ENCODE measurements at places on chromosomes 2 and 18. TPM values are rescaled to one million over a fixed set of nuclear protein-coding genes. Genes with fewer than 3 reads are reported as not detected.

DNA sequence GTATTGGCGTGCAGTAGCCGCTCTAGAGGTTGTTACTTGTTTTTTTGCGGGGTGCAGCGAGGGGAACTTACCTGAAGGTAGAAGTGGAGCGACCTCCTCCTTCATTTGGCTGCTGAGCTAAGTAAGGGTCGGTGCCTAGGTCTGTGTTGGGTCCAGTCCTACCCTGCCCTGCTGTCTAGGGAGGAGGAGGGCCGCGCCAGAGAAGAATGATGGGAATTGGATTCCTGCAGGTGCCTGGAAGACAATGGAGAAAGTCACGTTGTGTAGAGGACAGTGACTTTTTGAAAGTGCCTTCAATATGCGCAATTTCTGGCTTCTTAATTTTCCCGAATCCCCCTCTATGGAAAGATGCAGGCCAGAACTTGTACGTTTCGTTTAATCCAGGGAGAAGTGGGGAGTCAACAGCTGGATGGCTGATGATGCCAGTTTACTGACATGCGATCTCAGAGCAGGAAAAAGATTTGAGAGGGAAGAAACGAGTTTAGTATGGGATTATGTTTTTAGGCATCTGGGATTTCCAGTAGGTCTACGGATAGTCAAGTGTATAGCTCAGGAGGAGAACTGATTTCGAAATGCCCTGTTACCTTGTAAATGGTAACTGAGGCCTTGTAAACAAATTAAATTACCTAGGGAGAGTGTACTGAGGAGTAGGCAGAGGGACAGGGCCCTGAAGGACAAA, 653 bp downstream of the MRPS9 start:
- no peak for DNase-seq

DNA sequence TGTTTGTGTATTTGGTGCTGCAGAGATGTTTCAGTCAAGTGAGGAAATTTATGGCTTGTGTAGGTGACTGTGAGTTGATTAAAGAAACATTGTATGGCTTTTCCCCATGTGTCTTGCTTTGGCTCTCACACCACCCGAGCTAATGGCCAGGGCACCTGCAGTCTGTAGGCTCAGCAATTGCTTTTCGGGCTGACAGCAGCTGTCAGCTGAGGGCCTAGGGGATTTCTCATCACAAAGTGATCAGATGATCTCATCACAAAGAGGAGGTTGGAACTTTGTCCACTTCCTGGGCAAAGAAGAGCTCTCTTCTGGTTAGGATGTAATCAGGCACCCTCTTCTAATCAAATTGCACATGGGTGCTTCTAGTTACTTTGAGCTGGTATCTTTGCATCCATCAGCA, 632.2 kb downstream of the SLC4A3 start:
- DNase-seq = no peak

GRCh38 chr18:55407191-55407590, 180.8 kb downstream of the TCF4 start:
- DNase-seq = no peak

DNA sequence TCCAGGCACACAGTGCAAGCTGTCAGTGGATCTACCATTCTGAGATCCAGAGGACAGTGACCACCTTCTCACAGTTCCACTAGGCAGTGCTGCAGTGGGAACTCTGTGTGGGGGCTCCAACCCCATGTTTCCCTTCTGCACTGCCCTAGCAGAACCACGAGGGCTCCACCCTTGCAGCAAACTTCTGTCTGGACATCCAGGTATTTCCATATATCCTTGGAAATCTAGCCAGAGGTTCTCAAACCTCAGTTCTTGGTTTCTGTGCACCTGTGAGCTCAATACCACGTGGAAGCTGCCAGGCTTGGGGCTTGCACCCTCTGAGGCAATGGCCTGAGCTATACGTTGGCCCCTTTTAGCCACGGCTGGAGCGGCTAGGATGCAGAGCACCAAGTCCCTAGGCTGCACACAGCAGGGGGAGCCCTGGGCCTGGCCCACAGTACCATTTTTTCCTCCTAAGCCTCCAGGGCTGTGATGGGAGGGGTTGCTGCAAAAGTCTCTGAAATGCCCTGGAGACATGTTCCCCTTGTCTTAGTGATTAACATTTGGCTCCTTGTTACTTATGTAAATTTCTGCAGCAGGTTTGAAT, 77.5 kb downstream of the MAP4K3 start:
- DNase-seq = no peak

- no peak for DNase-seq
Measured at GRCh38 chr2:39996653-39997080, 217.6 kb upstream of the THUMPD2 start.

DNA sequence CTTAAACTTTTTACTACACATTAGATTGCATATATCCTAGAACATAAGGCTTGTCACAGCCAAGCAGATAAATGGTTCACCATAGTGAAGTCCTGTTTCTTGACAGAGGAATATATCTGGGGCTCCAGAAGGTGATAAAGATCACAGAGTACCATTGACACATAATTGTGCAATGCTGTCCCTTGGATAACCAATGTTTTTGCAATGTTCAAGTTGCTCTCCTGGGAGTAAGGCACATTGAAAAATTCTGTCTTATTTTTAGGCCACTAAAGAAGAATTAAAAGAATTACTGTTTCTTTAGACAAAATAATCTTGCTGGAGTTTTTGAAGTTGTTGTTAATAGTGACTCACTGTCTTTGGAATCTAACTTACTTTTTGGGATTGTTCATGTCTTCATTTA, 1132.8 kb downstream of the LRP1B start:
- no peak for DNase-seq

DNA sequence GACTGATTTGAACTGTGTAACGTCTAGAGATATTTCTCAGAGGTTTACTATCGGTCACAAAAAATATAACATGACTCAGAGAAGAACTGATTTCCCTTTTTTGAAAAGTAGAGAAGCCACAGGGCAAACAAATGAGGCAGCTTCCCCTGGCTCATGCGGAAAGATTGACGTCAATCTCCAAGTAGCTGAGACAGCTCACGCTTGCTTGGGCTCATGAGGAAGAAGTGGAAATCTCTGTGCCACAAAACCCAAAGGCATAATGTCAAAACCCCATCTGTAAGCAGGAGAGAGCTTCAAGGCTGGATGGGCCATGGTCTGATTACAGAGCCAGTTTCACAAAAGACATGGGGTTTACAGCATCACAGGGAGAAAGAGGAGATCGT, 188.1 kb downstream of the ARL4C start:
- peak; percentile 88 for DNase-seq

DNA sequence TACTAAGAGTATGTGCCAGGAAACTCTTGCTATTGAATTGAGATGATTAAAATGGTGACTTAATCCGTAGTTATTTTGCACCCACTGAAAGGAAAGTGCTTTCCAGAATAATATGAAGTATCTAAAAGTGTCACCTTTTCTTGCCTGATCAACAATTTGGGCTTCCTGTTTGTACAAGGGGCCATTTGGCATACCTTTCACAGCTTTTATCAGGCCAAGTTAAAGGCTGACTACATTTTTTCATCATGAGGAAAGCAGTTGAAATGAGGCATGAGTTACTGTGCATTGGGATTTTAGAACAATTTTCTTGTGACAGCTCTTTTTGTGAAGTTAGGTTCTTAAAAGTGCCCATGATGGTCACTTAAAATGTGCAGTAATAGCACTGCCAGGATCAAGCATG, 11.2 kb downstream of the TSN start:
- no peak for DNase-seq

DNA sequence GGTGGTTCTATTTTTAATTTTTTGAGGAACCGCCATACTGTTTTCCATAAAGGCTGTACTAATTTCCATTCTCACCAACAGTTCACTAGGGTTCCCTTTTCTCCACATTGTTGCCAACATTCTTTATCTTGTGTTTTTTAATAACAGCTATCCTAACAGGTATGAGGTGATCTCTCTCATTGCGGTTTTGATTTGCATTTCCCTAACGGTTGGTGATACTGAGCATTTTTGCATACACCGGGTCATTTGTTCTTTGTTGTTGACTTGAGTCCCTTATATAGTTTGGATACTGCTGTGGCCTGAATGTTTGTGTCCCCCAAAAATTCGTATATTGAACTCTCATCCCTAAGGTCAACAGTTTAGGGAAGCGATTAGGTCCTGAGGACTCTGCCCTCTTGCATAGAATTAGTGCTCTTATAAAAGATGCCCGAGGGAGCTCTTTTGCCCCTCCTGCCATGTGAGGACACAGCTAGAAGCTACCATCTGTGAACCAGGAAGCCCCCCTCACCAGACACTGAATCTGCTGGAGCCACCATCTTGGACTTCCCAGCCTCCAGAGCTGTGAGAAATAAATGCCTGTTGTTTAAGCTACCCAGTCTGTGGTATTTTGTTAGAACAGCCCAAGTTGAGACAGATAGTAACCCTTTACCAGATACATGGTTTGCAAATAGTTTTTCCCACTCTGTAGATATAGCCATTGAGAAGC, 4.7 kb downstream of the IMP4 start:
- no peak for DNase-seq

- no peak for DNase-seq
Measured at GRCh38 chr2:38148501-38148900, 72.5 kb upstream of the CYP1B1 start.

DNA sequence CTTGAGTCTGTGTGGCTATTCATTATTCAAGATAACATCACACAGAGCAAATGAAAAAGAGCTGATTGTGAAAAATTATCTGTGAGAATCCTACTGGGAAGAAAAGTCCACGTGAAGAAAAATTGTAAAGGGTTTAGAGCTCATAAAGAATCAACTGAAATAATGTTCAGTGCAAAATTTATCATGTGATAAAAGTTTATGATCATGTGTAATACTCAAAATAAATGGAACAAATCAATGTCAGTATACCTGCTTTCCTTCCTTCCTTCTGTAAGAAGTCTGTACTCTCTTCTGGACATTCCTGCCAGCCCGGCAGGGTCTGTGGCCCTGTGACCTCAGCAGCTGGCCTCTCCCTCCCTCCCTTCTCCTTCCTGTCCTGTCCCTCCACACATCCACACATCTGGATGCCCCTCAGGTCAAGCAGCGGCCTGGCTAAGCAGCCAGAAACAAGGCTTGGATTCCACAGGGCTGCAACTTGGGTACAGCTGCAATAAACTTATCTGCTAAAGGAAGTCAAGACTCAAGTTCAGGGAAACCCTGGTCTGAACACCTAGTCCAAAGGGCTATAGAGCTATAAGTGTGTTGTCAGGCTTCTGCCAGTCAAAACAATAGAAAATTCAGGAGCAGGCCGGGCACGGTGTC, 172.1 kb downstream of the MREG start:
- no peak for DNase-seq

GRCh38 chr2:109277406-109277805, 148.4 kb downstream of the SH3RF3 start:
- no peak for DNase-seq

- no peak for DNase-seq
Measured at GRCh38 chr2:133867166-133867565, 298.9 kb upstream of the NCKAP5 start.

DNA sequence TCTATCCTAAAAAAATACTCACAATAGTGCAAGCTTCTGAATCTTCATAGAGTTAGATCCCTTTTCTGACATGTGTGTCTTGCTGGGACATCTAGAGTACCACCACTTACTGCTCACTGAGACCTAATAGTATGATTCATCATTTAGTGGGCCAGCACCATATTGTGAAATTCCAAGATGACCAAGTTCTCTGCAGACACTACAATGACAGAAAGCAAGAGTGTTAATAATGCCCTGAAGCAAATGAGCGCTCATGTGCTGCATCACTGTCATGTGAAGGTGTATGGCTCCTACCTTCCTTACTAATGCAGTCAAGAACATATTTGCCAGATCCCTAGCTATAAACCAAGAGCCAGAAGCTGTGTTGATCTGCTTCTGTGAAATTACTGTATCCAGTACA, 606.2 kb upstream of the NXPH2 start:
- DNase-seq = no peak

DNA sequence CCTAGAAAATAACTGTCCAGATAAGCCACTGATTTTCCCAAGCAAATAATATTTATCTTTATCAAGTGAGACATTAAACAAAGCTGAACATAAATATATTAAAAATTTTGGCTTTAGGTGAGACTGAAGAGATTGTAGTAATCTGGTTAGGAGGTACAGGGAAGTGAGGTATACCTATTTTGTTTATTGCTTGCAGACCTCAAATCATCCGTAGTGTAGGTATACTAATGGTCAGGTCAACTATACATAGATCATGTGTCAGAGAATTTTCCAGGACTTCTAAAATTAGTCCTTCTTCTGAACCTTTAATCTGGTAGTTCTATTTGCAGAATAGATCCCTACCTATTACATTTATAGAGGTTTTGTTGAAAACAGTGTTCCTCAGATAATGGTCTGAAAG, 41.5 kb downstream of the SP140 start:
- no peak for DNase-seq

GRCh38 chr2:73009177-73009839, 62.2 kb downstream of the SFXN5 start:
- DNase-seq = no peak

GRCh38 chr2:181165199-181165868, 184.9 kb downstream of the UBE2E3 start:
- peak; percentile 72 for DNase-seq

DNA sequence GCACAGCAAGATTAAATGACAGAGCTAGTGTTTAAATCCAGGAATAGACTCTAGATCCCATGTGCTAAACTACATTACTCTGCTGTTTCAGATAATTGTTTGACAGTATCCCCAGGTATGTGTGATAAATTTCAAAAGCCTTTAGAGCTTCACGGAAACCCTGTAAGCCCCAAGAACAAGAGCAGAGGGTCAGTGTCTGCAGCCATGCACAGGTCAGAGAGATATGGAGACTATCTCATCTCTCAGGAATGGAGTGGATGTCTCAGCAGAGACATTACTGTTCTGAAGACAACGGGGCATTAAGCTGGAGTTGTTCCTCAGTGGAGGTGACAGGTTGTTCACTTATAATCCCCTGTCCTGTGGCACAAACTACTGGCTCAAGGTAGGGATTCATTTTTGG, 139.1 kb upstream of the FOSL2 start:
- DNase-seq = no peak

DNA sequence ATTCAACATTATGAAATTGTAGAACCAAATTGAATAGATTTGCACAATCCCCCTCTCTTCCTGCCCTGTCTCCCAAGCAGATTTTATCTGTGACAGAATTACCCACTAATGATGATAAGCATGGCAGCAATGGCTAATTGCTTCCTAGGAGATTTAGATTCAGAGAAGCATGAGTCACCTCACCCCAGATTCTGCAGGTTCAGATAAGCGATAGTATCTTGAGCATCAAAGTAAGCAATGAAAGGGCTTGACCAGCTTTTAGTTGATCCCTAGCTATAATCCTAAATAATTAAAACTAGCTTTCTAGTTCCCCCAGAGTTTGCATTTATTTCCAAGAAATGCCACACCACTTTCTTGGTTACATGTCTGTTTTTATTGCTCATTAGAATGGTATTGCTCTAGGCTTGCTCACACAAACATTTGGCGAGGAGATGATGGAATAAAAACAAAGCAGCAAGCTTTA, 204.3 kb downstream of the GULP1 start:
- no peak for DNase-seq

L3MBTL4 gene
- 27.9 TPM for total RNA-seq

IL1F10 gene
- total RNA-seq = not detected

TUBA3E gene
- total RNA-seq = not detected

SEH1L gene
- total RNA-seq = 28.4 TPM

TAF1B gene
- total RNA-seq = 26.8 TPM

PFN4 gene
- total RNA-seq = not detected

CELF4 gene
- not detected for total RNA-seq

STPG4 gene
- 0.21 TPM for total RNA-seq

PAX3 gene
- not detected for total RNA-seq

PROKR1 gene
- not detected for total RNA-seq

OTOS gene
- not detected for total RNA-seq

Measured in natural killer cell (primary cell).